ENCODE measurements at places on chromosomes 7 and 10. TPM values are rescaled to one million over a fixed set of nuclear protein-coding genes. Genes with fewer than 3 reads are reported as not detected.

GRCh38 chr7:2201686-2202360 lies 30.9 kb downstream of the MAD1L1 start:
- H3K4me3 ChIP-seq: no peak overlapping the region
- peaks cover 9% of the 10 kb centered on the region for H3K36me3 ChIP-seq
- H3K27ac ChIP-seq: no peak overlapping the region
- DNase-seq: no peak

Gene ATOH7
- total RNA-seq: not detected

Gene CNPY1
- total RNA-seq: not detected

- H3K36me3 ChIP-seq: peaks cover 69% of the 10 kb centered on the region
- H3K4me3 ChIP-seq: peak overlapping the region; percentile 37
- peak overlapping the region; percentile 36 for H3K27ac ChIP-seq
Observed at GRCh38 chr10:14535457-14536130, 204.9 kb upstream of the FRMD4A start.

Gene CHST15
- 0.22 TPM for total RNA-seq

All from CD4-positive, CD25-positive, alpha-beta regulatory T cell (primary cell).